Panc1 (cell line): ENCODE measurements at places on chromosomes 13 and 19. TPM values are rescaled to one million over a fixed set of nuclear protein-coding genes. Genes with fewer than 3 reads are reported as not detected.

Gene OVOL3
- 0.44 TPM for total RNA-seq

DNA sequence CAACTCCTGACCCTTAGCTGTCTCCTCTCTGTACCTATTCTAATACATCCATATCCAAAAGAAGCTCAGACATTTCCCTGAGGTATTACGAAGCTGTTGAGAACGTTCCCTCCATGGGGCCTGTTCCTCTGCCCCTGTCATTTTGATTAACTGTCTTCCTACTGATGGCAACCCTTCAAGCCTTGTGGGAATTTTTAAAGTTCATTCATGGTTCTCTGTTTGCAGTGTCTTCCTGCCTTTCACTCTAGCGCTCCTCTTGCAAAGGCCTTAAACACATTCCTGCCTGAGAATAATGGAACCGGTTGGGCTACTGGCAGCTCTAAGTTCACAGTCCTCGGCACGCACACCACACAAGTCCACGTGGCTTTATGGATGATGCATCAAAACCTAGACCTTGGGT lies 66.1 kb downstream of the LHFPL6 start:
- H3K27ac ChIP-seq = no peak overlapping the region
- H3K27me3 ChIP-seq = no peaks in the 10 kb centered on the region
- no peaks in the 10 kb centered on the region for H3K36me3 ChIP-seq
- no peaks in the 10 kb centered on the region for H3K4me1 ChIP-seq
- no peak overlapping the region for H3K4me3 ChIP-seq

- H3K4me3 ChIP-seq = no peak overlapping the region
- H3K27me3 ChIP-seq = no peaks in the 10 kb centered on the region
- DNase-seq = no peak
- H3K36me3 ChIP-seq = no peaks in the 10 kb centered on the region; the same call in 1 of the 2 replicates
- no peaks in the 10 kb centered on the region for H3K4me1 ChIP-seq
Measured at GRCh38 chr13:84443463-84443862, 561.2 kb upstream of the SLITRK1 start.

Gene CLIP3
- 4.7 TPM for total RNA-seq
